ENCODE measurements at places on chromosomes 6 and 20.

- DNase-seq = no peak
Observed at GRCh38 chr6:47250302-47250701, 59.4 kb downstream of the TNFRSF21 start.

DNA sequence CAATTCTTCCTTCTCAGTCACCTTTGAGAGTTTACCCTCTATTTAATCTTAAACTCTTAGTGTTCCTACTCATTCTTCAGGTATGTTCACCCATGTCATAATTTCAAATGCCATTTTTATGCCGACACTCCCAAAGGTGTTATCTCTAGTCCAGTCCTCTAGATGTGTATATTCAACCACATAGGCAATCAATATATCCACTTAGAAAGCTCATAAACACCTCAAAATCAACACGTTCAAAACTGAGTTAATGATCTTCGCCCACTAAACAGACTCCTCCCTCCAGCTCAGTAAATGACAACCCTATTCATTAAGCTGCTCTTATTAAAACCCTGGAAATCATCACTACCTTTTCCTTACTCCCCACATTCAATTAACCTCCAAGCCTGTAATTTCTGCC lies 6.4 kb downstream of the OSTM1 start:
- no peak for DNase-seq

- no peak for DNase-seq
Observed at GRCh38 chr6:44667668-44668390, 280.3 kb downstream of the CDC5L start.

DNA sequence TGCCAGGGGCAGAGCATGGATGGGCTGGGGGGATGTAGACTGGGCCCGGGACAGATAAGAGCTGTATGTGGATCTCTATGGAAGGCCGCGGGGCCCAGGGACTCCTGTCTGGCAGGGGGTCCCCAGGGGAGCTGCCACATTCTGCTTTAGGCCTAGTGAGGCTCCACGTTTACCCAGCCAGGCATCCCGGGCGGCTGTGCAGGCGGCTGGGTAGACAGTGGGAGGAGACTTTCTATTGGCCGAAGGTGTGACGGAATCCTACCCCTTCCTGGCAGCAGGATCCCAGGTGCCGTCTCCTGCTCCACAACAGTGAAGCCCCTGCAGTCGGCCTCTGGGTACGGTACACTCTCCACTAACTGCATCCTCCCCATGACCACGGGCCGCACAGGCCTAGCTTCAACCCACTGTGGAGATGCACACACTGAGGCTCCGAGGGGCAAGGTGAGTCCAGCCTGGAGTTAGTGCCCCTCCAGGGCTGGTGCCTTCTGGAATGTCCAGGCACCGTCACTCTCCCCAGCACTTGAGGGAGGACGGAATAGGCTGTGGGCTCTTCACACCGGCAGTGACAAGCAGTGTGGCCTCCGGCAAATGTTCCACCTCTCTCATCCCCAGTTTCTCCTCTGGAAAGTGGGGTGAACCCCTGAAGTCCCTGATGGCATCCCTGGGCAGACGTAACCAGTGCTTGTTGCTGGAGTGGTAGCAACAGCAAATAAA lies 36.8 kb upstream of the ZBP1 start:
- no peak for DNase-seq

DNA sequence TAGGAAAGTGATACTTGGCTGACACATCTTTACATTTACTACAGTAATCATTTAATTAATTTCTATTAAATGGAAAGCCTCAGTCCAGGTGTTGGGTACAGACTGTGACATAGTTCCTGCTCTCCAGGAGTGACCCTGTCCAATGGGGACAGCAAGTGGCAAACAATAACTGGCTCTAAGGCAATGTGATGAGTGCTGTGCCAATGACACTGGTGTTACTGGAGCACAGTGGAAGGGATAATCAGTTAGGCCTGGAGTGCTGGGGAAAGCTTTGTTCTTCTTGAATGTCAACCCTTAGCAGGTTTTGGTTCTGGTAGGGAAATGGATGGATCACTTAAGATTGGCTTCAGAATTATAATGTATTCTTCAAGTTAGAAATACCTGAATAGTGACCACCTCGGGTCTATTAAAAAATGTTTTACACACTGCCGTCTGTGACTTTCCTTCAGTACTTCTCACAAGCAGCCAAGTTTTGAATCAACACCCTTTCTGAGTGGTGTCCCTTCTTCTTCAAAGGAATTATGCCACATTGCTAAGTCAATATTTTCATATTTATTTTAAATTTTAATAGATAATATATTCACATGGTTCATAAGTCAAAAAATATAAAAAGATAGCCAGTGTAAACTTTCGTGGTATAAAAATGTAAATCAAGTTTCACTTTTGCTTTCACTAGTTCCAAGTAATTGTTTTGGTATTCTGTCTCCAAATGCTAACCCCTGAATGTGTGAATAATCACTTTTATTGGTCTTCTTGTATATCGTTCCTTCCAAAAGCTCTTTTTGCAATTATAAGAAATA lies 9.6 kb downstream of the CMTR1 start:
- no peak for DNase-seq

GRCh38 chr6:27890445-27891319 lies 21.5 kb downstream of the OR2B2 start:
- no peak for DNase-seq

GRCh38 chr20:58056921-58057686 lies 171.3 kb downstream of the ANKRD60 start:
- no peak for DNase-seq

DNA sequence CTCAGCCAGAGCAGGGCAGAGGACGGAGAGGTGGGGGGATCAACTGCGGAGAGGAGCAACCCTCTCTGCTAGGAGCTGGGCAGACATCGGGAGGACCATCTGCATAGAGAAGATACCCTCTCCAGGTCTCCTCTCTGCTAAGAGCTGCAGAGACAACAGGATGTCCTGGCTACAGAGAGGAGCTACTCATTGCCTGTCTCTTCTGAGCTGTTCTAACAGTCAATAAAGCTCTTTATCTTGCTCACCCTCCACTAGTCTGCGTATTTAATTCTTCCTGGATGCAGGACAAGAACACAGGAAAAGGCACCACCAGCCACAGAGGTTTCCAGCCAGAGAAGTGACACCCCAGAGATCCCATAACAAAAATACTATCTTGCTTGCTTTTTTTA lies 871.1 kb upstream of the GJE1 start:
- no peak for DNase-seq

DNA sequence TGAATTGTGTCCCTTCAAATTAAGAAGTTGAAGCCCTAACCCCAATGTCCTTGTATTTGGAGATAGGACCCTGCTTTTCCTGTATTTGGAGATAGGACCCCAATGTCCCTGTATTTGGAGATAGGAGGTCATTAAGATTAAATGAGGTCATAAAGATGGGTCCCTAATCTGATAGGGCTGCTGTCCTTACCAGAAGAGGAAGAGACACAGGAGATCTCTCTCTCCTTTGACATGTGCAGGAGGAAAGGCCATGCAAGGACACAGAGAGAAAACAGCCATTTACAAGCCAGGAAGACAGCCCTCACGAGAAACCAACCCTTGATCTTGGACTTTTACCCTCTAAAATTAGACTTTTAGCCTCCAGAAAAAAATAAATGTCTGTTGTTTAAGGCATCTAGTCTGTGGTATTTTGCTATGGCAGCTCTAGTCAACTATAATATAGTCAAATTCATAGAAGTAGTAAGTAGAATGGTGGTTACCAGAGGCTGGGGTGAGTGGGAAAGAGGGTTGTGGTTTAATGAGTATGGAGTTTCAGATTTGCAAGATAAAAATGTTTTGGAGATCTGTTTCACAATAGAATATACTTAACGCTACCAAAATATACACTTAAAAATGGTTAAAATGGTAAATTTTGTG lies 59.3 kb downstream of the UBE3D start:
- no peak for DNase-seq

- no peak for DNase-seq
Observed at GRCh38 chr20:20821484-20822260, 109.2 kb upstream of the RALGAPA2 start.

GRCh38 chr6:134422426-134423231 lies 104.7 kb upstream of the SGK1 start:
- no peak for DNase-seq

All from activated CD8-positive, alpha-beta memory T cell treated with anti-CD3 and anti-CD28 coated beads for 1 hour (primary cell).